ENCODE measurements at places on chromosomes 3 and 15.

DNA sequence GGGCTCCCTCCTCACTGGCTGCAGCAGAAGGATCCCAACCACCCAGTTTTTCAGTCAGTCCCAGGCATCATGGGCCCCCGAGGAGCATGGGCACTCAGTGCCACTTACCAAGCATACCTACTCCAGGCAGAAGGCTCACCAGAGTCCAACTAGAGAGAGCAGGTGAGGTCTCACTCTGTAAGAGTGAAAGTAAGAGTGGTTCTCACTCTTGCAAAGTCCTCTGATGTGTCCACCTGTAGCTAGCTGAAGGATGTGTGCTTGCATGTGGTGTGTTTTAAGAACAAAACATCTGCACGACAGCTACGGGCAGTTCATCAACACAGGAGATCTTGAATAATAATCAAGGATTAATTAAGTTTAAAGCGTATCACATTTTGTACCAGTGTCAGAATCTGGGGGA, 49.7 kb downstream of the CCK start:
- DNase-seq, result no peak

GRCh38 chr3:173583496-173583895, 186.0 kb downstream of the NLGN1 start:
- no peak for DNase-seq

DNA sequence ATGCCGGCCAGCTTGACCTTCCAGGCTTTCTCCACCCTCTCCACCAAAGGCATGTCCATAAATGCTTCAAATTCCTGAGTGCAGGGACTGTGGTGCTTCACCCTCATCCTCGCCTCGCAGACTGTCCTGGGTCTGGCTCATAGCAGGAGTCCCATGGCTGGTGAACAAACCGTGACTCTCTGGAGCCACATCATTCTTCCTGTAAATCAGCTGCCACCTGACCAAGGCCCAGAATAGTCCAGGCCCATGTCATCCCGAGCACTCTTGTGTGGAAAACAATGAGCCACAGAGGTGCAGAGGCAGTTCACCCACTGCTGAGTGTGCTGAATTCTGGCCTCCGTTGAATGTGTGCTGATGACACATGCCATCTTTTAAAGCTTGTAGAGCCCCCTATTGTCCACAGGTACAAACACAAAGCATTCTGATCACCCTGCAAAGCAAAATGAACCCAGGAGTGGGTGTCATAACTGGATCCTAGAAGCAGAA, 68.6 kb downstream of the ABHD5 start:
- DNase-seq, result peak; percentile 88

DNA sequence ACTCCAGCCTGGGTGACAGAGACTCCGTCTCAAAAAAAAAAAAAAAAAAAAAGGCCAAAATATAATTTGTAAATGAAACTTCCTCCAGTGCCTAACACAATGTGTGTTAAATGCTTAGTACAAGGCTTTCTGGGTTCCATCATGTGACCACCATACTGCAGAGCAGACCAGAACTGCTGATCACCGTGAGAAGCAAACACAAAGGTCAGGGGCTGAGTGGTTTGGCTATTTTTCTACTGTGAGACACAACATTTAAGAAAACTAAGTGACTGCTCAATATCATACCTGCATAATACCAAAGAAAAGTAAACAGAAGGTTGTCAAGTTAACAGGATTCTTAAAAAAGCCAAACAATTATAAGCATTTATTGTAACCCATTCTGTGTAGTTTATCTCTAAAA, 13.2 kb downstream of the ABCC5 start:
- no peak for DNase-seq

All from AG08395 (cell line).